Esophagus squamous epithelium (tissue), 5 donors: ENCODE measurements at places on chromosomes 7 and 10.

- DNase-seq, result no peak
These were observed 179.5 kb upstream of the YAE1 start for GRCh38 chr7:39386718-39387117.

DNA sequence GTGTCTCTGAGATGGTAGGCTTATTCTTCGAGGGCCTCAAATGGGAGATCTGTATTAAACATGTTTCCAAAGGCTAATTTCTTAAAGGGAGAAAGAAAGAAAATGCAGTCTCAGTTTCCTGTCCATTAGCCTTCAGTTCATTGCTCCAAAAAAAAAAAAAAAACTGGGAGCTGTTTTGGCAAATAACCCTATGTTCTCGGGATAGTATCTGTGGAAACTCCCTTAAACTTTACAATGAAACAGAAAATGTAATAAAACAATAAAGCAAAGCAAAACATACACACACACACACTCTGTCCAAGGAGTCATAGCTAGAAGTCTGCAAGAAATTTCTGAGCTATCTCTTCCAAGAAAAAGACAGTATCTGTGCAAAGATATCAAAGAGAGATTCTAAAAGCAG lies 172.5 kb upstream of the CELF2 start:
- no peak for DNase-seq

DNA sequence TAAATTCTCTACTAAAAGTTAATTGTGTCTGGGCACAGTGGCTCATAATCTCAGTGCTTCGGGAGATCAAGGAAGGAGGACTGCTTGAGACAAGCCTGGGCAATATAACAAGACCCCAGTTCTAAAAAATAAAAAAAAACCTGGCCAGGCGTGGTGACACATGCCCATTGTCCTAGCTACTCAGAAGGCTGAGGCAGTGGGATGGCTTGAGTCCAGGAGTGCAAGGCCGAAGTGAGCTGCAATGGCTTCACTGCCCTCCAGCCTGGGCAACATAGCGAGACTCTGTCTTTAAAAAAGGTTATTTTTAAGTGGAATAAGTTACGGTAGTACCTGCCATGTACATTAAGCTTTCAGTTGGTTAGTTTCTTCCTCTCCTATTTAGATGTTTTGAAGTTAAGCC lies 28.9 kb downstream of the CDK14 start:
- DNase-seq, result no peak

DNA sequence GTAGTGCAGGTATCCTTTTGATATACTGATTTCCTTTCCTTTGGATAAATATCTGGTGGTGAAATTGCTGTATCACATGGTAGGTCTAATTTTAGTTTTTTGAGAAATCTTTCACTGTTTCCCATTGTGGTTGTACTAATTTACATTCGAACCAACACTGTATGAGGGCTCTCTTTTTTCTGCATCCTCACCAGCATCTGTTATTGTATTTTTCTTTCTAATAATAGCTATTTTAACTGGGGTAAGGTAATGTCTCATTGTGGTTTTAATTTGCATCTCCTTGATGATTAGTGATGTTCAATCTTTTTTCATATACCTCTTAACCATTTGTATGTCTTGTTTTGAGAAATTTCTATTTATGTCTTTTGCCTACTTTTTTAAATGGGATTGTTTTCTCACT lies 335.4 kb upstream of the MTPN start:
- no peak for DNase-seq

- DNase-seq, result no peak
These were observed 44.4 kb downstream of the ALOX5 start for GRCh38 chr10:45418417-45418848.

DNA sequence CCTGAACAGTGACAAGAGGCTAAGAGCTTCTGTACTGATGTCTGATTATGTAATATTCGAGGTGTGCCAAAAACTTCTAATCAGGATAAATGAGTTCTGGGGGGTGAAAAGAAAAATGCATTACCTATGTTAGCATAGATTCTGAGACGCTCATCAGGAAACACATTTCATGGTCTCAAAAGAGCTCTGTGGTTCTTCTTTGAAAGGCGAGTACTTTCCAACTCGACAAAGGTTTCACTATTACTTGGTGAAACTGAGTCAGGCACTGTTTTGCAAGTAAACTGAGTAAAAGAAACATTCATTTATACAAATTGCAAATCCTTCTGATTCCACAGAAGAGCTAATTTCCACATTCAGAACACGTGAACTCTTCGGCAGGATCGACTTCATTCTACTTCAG lies 523.2 kb downstream of the GATA3 start:
- DNase-seq, result no peak

DNA sequence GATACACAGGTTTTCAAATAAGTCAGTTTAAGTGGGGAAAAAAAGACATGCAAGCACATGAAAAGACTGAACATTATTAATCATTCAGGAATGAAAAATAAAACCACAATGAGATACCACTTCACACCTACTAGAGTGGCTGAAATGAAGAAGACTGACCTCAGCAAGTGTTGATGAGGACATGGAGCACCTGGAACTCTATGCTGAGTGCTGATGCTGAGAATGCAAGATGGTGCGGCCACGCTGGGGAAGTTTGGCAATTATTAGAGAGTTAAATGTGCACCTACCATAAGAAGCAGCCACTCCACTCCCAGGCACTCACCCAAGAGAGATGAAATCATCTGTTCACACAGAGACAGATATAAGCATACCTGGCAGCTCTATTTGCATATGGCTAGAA lies 32.9 kb upstream of the ELFN1 start:
- DNase-seq, result no peak

GRCh38 chr10:83585686-83586085 lies 553.6 kb upstream of the GHITM start:
- DNase-seq, result no peak

DNA sequence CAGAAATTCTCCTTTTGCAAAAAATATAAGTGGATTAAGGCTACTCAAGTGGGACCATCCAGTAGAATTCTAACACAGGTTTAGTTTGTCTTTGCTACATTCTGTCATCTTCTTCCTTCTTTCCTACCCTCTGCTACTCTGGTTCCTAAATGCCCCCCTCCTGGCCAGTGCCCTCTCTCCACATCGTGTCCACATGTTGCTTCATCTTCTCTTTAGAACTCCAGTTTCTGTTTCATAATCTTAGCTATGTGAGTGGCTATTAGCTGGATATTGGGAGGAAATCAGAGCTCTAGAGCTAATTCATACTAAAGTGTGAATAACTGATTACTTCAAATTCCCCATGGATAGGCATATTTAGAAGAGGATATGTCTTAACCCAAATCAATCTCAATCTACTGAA lies 528.5 kb downstream of the LRMDA start:
- no peak for DNase-seq

- no peak for DNase-seq
These were observed 59.7 kb downstream of the COBL start for GRCh38 chr7:51256916-51257315.

- DNase-seq, result no peak
These were observed 30.1 kb upstream of the PTPRN2 start for GRCh38 chr7:158617737-158618128.

- no peak for DNase-seq
These were observed 45.6 kb downstream of the SMURF1 start for GRCh38 chr7:99098286-99098823.

DNA sequence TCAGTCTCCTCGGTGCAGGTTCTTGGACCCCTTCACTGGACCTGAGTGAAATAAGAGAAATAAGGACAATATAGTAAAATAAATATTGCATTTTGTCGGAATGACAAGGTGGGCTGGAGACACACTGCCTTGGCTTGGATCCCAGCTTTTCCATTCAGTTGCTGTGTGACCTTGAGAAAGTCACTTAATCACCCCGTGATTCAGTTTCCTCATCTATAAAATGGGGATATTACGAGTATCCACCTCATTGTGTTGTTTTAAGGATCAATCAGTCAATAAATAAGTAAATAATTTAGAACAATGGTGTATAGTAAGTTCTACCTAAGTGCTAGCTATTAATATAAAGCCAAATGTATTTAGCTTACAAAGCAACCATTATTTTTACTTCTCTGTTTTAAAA lies 29.1 kb downstream of the HK1 start:
- no peak for DNase-seq

DNA sequence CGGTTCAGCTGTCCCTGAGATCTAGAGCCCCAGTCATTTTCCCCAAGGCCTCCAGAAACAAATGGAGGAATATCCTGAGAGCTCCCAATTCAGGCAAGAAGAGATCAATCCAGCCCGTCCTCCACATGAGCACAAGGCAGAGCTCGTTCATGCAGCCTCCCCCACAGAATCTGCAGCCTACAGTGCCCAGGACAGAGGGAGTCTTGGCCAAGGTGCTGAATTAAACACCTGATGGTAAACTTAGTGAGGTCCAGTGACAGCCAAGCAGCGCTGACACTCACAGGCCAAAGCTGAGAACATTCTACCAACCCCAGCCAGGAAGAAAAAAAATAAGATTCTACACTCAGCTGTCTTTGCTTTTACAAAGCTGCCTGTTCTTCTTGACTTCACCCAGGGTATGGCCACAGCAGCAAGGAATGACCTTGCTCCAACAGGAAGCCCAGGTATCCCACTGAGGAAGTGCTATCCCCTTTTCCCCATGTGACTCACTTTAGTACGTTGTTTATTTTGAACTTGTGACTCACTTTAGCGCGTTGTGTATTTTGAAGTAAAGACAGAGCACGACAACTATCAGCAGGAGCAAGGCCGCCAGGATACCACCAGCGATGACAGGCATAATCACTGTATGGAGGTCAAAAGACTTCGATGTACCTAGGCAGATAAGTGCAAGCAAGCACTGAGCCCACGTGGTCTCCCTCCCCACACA lies 4.4 kb upstream of the CUZD1 start:
- no peak for DNase-seq

DNA sequence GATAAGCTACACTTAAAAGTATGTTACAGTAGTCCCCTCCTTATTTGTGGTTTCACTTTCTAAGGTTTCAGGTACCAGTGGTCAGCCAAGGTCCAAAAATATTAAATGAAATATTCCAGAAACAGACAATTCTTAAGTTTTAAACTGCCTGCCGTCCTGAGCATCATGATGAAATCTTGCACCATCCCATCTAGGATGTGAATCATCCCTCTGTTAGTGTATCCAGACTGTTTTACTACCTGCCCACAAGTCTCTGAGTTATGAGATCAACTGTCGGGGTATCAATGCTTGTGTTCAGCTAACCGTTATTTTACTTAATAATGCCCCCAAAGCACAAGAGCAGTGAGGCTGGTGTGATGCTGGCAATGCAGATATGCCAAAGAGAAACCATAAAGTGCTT lies 11.4 kb downstream of the KDM7A start:
- DNase-seq, result no peak

GRCh38 chr10:44316922-44317215 lies 68.0 kb downstream of the CXCL12 start:
- no peak for DNase-seq

DNA sequence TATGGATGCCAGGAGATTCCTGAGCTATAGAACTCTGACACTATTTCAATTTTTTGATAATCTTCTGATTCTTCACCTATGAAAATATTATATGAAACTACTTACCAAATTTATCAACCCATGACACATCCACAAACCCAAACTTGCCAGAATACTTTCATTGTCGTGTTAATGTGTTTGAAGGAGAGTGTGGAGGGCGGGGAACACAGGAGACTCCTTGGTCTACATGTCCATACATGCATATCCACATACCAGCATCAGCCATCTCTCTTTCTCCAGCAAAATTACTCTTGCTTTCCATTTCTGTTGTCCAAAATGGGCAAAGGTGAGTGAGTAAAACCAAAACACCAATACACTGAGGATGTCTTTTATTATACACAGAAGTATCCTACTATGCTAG lies 23.5 kb upstream of the BPGM start:
- DNase-seq, result no peak

DNA sequence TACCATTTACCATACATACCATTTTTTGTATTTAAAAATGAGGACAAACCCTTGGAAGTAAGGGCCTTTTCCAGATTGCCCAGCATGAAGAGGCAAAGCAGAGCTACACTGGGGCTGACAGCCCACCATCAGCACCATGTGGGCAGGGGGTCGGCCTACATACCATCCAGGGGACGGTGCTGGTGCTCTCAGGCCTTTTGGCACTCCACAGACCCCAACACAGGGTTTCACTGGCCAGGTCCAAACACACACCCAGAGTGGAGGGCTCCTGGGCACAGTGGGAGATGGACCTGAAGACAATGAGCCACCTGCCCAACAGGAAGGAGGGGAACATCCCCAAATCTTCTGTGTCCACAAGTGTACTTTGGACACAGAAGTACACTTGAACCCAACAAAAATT lies 69.2 kb upstream of the CAMK2B start:
- no peak for DNase-seq

DNA sequence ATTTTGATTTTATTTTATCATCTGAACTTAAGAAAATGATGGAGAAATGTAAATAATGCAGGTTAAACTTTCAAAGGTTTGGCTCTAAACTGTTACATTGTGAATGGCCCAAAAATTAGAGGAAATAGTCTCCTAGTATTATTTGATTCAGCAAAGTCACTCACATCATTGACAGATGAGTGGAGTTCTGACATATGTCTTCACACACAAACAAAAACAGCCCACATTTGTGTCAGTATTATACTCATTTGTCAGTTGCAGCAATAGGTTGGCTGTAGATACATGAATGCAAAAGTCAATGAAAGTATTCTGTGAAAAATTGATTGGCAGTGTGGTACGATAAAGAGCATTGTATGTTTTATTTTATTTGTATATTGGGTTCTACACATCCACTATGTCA lies 108.8 kb upstream of the BMPER start:
- no peak for DNase-seq

DNA sequence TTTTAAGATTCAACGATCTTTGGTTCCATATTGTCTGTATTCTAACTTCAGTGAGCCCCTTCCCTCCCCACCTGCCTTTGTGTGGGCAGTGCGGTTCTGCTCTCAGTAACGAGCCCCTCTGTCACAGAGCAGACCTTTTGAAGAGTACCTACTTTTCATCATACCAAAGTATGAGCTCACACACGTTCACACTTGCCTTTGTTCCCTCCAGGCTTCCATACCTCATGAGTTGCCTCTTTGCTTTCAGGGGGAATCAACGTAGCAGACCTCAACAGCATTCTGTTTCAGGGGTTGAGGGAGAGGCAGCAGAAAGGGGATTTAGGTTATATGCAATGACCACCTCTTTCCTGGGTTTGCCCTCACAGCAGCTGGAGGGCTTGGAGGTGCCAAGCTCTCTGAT lies 211.4 kb upstream of the MDFIC start:
- no peak for DNase-seq
